ENCODE measurements at places on chromosomes 12 and 14.

DNA sequence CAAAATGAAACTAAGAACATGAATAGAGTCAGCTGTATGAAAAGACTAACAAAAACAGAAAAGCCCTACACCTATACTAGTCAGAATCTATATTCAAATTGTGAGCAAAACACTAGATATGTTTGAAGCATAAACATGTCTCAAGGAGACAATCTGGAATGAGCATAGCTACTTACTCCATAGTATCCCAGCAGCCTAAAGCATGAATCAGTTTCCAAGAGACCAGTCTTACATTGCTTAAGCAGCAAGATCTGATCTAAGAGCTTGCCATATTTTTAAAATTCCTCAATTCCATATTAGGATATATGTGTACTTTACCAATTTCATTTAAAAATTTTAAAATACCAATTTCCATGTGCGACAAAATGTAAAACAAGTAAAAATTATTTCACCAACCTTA is 7.7 kb downstream of the CAPS2 start:
- DNase-seq: no peak

DNA sequence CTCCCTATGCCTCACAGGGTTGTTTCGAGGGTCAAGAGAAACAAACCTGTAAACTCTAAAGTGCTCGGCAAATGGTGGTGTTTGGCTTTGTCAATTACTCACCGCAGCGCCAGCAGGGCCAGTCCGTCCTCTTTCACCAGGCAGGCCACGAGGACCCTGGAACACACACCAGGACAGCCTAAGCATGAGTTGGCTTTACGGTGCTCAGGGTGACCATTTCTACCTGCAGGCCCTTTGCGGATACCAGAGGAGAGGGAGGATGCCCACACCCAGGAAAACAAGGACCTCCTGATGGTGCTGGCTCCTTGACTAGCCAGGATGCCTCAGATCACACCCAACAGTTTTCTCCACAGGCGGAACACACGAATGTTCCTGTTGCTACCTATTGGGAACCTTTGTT is 11.5 kb downstream of the COL2A1 start:
- DNase-seq: no peak

DNA sequence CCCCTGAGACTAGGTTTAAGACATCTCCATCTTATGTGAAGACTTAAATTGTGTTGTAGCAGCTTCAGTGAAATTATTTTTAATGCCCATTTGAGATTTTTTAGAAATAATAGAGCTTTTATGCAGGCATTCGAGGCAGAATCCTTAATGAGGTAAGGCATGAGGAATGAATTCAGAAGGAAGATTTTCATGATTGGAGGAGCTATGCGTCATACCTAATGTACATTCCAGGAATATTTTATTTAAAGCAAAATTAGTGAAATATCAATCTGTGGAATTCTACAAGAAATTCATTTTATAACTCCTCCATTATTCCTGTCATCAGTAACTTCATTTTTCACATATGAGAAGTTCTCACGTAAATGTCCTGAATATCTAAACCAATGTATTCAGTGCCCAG is 36.0 kb upstream of the GARIN6 start:
- no peak for DNase-seq

GRCh38 chr12:51401020-51401419 is 9.8 kb upstream of the GALNT6 start:
- DNase-seq: no peak

DNA sequence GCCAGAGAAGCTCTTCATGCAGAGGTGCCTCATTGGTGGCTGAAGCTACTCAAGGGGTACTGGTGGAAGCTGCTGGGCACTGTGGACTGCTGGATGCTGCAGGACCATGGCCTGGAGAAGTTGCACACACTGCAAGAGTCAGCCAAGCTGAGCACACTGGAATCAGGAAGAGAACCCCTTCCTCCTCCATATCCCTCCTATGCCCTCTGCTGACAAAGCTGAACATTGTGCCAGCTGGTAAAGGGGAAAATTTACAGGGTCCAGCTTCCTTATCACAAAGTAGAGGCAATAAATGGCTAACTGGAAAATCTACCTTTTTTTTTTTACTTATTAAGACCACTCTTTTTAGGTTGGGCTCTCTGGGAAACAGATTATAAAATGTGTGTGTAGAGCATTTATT is 6.5 kb downstream of the CCDC175 start:
- no peak for DNase-seq

- no peak for DNase-seq
These were observed 33.0 kb downstream of the CKB start for GRCh38 chr14:103489621-103490020.

DNA sequence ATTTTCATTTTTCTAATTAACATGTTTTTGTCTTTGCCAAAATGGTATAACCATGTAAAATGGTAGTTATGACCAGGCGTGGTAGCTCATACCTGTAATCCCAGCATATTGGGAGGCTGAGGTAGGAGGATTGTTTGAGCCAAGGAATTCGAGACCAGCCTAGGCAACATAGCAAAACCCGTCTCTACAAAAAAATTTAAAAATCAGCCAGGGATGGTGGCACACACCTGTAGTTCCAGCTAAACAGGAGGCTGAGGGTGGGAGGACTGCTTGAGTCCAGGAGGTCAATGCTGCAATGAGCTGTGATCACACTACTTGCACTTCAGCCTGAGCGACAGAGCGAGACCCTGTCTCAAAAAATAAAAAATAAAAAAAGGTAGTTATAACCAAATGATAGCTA is 23.1 kb downstream of the PPTC7 start:
- no peak for DNase-seq

DNA sequence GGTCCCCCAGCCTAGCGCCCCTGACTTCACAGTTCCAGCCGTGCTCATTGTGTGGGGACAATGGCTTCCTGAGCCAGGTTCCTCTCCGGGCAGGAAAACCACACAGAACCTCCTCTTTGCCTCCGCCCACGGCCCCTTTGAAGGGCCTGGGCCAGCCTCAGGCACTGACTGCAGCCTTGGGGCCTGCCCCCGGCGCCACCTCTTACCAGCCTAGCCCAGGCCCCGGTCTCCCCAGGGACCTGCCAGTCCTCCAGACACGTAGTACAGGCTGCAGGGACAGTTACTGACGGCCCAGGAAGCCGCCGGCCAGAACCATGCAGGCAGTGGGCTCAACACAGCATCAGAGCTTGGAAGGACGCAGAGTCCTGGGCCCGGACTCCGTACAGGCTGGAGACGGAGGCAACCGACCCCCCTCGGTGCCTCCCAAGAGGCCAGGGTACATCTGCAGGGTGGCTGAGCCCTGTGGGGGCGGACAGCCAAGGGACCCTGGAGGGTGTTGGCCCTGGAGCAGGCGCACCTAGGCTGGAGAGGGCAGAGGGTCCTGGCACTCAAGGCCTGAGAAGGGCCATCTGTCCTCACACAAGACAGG is 20.9 kb upstream of the NUDT14 start:
- DNase-seq: peak; percentile 10

DNA sequence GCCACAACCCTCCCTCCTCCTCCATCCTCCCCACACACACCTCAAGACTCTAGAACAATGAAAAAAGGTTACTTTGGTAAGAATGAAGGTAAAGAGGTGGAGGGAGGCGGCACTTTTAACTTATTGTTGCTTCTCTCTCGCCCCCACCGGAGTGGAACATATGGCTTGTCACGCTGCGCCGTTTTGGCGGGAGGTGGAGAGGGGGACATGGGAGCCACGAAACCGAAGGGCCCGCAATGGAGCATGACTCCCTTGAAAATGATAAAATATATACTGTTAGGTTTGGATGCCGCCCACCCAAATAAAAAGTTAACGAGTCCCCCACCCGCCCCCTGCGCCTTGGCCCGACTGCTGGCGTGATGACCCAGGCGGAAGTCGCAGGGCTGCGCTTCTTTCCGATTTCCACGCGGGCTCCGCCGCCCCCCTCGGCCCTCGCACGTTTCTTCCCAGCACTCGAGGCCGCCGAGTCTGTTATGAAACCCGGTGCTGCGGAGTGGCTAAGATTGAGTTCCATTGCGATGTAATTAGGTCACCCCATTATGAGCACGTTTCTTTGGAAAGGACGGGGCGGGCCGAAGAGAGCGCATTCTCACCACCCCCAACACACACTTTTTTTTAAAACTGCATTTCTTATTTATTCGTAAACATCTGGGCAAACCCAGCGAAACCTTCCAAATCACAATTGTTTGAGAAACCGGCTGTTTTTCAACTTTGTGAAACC is 1.4 kb upstream of the ZFP36L1 start:
- peak; percentile 76 for DNase-seq

DNA sequence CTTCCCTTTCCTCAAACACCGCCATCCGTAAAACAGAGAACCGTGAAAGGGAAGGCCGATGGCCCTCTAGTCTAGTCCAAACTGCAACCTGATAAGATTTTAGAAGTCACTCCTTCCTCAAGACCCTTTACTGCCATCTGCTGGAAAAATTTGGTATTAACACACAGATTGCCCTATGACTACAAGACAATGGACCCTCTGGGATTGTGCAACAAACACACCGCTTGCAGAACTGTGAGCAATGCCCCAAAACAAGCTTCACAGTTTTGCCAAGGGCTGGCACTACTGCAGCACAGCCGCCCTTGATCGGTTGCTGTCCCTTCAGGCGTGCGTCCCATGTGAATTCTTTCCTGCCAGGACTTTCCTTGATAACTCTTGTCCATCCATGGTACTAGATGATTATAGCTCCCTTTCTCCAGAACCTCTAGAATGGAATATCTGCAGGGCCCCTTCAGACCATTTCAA is 23.1 kb downstream of the LLPH start:
- DNase-seq: peak; percentile 84

DNA sequence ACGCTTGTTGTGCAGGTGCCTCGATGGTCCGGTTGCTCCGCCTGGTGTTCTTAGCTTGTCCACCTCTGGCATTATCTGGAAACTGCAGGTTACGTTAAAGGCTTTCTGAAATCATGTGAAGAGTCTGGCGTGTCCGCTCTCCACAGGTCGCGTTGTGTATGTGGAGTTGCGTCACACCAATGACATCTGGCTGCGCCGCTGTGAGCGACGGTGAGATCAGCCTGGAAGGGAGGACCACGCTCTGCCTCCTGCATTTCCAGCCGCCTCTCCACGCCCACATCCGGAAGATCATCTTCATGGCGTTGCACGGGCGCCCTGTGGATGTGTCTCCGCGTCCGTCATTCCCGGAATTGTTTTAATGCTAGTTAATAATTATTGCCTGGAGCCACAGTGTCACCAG is 50.6 kb upstream of the GALNT9 start:
- DNase-seq: no peak

DNA sequence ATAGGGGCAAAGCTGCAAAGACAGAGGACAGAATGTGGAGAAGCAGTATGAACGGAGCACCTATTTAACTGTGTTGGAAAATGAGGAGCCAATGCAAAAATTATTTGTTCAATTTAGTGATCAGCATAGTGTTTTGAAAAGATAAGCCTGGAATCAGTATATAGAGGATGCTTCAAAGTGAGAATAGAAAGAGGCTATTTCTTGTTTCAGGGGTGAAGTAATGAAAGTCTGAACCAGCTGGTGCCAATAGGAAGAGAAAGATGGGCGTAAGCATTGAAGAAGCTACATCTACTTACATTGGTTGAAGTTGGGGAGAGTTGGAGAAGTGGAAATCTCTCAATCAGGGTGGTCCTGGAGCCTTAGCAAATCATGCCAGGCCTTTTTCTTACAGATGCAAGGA is 77.3 kb upstream of the SLC38A4 start:
- no peak for DNase-seq

DNA sequence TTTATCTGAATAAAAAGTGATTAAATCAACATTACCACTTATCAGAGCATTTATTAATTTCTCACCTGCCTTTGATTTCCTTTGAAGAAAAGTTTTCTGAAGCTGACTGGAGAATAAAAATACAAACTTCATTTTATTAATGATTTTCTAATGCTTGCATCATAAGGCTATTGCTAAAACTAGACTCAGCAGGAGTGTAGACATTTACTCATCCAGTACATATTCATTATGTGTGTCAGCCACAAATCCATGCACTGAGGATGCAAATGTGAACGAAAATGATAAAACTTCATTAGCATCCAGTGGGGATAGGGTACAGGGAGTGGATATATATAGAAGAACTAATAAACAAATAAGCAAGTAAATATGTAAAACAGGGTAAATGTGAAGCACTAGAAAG is 74.6 kb downstream of the SLCO1B3 start:
- no peak for DNase-seq

- DNase-seq: no peak
These were observed 5.3 kb downstream of the BAG5 start for GRCh38 chr14:103556946-103557758.

DNA sequence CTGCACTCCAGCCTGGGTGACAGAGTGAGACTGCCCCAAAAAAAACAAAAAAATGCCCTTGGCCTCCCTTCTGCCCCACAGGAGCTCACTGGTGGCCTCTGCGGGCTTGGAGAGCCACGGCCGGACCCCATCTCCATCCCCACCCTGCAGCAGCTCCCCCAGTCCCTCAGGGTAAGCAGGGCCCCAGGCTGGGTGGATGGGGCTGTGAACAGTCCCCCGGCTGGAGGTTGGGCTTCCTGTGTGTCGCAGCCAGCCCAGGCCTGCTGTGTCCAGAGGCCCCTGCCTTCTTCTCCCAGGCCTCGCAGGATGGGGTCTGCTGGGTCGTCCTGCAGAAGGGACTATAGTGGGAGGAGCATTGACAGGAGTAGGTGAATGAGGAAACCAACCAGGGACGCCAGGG is 15.4 kb upstream of the PUS1 start:
- DNase-seq: no peak

GRCh38 chr14:45893127-45893526 is 640.1 kb upstream of the MIS18BP1 start:
- DNase-seq: no peak

- no peak for DNase-seq
These were observed 338.9 kb upstream of the GARIN2 start for GRCh38 chr14:66850258-66850888.

- no peak for DNase-seq
These were observed 8.6 kb upstream of the ALDH2 start for GRCh38 chr12:111758120-111758561.

DNA sequence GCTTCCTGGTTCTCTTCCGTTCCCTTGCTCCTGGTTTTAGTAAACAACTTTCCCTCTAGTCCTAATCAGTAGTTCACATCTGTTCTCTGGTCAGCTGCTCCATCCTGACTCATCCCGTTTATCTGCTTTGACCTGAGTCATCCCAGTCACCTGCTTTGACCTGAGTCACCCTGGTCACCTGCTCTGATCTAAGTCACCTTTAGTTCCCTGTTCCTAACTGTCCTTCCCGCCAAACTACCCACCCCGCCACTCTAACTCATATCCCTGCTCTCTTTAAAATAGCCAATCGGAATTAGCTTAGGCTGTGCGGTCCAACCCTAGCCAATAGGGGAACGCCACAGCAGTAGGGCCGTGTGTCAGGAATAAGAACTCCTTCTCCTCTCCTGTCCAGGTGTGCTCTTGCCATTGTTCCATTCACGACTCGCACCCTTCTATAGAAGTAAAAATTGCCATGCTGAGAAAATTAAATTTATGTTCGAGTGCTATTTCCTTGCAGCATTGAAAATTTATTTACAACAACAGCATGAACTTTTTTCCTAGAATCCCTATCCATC is 3.1 kb upstream of the ANKRD33 start:
- DNase-seq: no peak

- no peak for DNase-seq
These were observed 65.5 kb upstream of the SLCO1C1 start for GRCh38 chr12:20629414-20630156.

GRCh38 chr14:67360470-67361206 is 510 bp downstream of the EIF2S1 start:
- DNase-seq: no peak
